ENCODE measurements at places on chromosomes 2 and 18.

- peak; percentile 60 for DNase-seq
Observed at GRCh38 chr2:215728504-215729065, 284.8 kb downstream of the MREG start.

- peak; percentile 49 for DNase-seq
Observed at GRCh38 chr2:73175663-73176204, 26.6 kb upstream of the NOTO start.

DNA sequence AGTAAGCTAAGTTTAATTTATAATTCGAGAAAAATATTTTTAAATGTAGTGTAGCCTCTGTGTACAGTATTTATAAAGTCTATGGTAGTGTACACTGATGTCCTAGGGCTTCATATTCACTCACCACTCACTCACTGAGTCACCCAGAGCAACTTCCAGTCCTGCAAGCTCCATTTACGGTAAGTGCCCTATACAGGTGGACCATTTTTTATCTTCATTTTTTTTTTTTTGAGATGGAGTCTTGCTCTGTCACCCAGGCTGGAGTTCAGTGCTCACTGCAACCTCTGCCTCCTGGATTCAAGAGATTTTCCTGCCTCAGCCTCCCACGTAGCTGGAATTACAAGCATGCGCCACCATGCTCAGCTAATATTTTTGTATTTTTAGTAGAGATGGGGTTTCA is 104.2 kb downstream of the PDCL3 start:
- no peak for DNase-seq

DNA sequence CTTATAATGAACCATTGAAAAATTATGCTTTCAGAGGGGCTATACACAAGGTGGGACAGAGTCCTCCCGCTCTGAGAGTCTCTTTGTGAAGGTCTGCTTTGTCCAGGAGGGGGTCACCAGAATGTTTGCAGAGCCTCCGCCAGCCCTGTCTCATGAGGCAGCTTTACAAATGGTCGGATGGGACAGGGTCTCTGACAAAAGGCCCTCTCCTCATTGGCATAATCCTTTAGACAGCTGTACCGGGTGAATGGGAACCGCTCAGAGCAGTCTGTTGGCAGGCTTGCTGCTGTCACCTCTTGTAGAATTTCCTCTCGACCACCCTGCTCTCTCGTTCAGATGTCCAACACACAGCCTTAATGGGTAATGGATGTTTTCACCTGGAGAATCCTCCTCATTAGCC is 40.2 kb upstream of the TGIF1 start:
- no peak for DNase-seq

- peak; percentile 42 for DNase-seq
Observed at GRCh38 chr2:173990970-173991819, 26.0 kb upstream of the SP3 start.

DNA sequence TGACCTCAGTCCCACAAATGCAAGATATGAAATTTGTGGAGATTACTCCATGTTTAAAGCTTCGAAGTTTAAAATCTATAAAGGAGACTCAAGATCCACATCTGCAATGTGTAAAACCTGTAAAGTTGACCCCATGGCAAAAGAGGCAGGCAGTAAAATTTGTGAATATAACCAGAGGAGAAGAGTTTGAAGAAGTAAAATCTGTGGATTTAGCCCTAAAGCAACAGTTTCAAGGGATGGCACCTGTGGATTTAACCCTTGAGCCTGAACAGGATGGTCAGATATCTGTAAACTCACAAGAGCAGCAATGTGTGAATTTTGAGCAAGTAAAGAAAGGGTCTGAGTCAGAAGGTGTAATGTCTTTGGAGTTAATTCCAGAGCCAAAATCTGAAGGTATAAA is 11.2 kb upstream of the ZNF512 start:
- DNase-seq: no peak

DNA sequence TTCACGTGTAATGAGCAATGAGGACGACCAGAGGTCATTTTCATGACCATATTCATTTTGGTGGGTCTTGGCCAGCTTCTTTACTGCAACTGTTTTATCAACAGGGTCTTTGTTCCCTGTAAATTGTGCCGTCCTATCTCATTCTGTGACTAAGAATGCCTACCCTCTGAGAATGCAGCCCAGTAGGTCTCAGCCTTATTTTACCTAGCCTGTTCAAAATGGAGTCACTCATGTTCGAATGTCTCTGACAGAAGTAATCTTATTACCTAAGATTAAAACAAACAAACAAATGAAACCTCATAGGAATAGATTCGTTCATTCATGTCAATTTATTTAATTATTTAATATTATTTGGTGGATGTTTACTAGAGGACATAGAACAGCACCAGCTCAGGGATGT is 714.8 kb downstream of the ADCYAP1 start:
- DNase-seq: no peak

DNA sequence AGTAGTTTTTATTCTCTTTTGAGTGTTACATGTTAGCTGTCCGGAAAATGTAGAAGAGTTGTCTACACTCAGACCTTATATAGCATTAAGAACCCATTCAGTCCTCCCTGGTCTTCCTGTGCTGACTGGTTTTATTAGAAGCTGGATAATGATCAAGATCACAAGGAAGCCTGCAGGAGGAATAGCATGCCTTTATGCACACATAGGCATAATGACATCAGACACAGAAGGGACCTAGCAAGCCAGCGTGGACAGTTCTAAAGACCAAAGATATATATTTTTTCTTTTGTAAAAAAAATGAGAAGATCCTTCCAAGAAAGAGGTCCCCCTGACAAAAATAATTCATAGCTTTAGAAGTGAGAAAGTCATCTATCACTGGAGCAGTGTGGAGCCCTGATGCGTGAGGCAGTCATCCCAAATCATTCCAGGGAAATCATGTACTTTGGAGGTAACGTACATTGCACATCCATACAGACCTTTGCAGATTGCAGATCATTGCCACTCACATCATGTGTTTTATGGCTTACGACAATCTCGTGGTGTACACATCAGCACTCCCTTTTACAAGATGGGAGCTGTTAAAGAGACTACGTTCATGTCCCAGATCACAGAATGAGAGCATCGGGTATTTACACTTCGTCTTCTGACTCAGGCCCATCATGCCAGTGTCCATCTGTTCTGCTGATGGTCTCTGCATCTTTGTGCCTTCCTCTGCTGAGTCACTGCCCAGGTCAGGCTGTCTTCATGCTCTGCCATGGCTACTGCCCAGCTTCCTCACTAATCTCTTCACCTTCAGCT is 334.0 kb downstream of the SOCS6 start:
- DNase-seq: no peak

GRCh38 chr2:175935289-175936181 is 66.5 kb downstream of the LNPK start:
- DNase-seq: no peak

- DNase-seq: no peak
Observed at GRCh38 chr2:152084076-152084475, 14.8 kb downstream of the CACNB4 start.

- no peak for DNase-seq
Observed at GRCh38 chr18:62138461-62139235, 48.2 kb downstream of the PIGN start.

DNA sequence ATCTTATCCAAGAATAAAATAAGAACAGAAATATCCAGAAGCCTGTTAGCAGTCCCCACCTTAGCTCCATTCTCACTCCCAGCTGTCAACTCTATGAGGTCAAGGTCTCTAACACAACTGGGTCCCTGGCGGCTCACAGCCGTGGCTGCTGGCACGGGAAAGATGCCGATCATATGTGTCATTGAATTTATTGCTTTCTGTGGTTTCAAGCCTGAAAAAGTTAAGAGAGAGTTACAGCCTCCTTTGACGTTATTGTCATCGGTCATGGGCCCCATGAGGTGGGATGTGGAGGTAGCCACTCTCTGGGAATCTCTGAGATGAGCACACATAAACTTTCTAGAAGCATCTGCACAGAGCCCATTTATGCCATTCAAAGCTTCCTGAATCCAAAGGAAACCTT is 28.7 kb upstream of the CABLES1 start:
- DNase-seq: peak; percentile 98

- no peak for DNase-seq
Observed at GRCh38 chr2:178383718-178384117, 67.3 kb downstream of the PRKRA start.

DNA sequence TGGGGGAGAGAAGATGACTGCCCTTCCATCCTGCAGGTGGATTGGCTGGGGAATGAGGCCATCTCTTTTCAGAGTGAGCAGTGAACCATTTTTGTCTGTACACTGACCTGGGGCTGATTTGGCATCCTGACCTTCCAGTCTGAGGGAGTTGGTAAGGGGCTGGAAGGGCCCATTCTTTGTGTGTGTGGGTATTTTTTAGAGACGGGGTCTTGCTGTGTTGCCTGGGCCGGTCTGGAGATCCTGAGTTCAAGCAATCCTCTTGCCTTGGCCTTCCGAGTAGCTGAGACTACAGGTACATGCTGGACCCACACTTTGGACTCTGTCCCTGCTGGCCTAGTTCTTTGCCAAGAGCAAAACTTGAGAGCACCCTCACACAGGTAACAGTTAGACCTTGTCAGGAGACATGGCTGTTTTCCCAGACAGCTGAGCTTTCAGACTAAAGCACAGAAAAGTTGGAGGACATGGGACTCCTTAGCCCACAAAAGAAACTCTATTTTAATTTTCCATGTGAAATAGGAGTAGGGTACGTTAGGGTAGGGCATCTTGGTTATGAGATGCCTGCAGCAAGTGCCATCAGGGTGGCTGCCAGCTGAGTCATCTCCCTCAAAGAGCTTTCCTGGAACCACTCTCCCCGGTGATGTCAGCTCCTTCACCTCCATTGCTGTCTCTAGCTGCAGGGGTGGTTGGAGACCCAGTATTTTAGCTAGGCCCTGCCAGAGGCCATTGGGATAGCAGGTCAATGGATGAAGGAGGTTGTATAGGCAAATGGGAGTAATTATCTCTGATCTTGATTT is 60.7 kb downstream of the DGKD start:
- peak; percentile 82 for DNase-seq

DNA sequence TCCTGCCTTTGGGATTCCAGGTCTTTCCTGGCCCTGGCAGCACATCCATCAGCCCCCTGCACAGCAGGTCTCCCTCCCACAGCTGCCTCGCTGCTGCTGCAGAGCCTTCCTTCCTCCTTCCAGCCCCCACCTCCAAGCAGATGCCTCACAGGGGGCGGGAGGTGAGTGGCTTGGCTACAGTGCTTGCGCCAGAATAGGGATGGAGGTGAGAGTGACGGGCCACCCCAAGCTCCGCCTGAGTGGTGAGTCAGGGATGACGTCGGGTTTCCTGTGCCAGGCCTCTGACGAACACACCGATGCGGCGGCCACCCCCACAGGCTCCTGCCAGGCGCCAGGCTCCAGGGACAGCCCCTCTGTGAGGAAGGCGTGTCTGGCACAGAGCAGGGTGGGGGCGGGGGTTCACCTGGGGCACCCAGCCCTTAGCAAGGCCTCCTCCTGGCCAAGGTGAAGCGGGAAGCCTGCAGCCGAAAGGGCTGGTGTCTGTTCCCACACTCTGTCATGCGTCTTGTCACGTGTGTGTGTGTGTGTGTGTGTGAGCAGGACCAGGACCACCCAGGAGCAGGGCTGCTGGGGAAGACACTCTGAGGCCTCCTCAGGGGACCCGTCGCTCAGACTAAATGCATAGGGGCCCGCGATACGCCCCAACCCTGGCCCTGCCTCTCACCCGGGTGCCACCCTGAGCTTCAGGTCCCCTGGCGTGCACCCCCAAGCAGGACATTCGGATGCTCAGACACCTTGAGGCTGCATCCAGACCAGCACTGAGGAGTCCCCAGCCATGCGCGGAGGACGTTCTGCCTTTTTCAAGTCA is 3.4 kb upstream of the DUSP2 start:
- DNase-seq: peak; percentile 76

DNA sequence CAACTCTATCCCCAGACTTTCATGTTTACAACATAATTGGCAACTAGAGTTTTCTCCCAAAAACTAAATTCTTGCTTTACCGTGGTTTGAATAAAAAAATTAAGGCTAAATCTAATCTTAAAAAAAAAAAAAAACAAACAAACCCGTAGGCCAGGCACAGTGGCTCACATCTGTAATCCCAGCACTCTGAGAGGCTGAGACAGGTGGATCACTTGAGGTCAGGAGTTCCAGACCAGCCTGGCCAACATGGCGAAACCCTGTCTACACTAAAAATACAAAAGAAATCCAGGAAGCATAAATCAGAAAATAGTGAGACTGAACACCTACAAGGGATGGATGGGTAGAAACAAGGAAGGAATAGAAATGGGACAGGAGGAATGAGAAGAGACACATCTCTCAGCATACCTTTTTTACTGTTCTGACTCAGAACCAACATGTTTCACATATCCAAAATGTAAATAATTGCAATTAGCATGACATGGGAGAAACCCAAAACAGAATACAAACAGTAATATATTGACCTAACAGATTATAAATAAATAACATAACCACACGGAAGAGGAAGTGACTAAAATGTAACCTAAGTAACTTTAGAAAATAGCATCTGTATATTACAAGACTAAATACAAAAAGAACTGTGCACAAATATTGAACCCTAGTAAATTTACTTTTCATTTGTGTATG is 17.5 kb downstream of the MGAT4A start:
- no peak for DNase-seq

GRCh38 chr2:207181526-207182274 is 16.0 kb upstream of the KLF7 start:
- DNase-seq: no peak

DNA sequence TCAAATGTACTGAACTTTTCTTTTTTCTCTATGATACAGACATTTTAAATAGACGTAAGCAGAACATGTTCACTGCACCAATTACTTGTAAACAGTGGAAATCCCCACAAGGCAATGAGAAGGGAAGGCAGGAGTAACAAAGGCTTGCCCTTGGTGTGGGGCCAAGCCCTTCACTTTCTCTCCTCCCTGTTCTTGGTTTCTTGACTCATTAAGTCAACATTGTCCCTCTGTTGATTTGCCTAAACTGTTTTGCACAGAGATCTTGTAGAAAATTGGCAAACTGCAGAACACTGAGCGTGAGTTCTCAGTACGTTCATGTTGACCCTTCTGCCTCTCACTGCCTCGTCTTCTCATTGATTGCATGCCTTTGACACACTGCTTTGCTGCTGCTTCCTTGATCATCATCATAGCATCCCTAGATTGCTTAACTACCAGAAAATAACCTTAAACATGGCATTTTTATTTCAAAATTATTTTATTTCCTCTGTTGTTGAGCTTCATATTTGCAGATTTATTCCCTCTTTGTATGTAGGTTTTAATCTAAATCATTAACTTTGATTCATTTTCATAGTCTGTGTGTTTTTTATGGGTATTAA is 257.7 kb downstream of the PTGR3 start:
- DNase-seq: peak; percentile 83

GRCh38 chr2:235605312-235606003 is 111.6 kb downstream of the AGAP1 start:
- DNase-seq: peak; percentile 89

- DNase-seq: no peak
Observed at GRCh38 chr2:38613126-38613848, 10.6 kb upstream of the HNRNPLL start.

Data from kidney tubule cell (primary cell).